ENCODE measurements at places on chromosomes 7 and 10.

- no peak for DNase-seq
Measured at GRCh38 chr10:132459301-132460003, 62.5 kb downstream of the PWWP2B start.

DNA sequence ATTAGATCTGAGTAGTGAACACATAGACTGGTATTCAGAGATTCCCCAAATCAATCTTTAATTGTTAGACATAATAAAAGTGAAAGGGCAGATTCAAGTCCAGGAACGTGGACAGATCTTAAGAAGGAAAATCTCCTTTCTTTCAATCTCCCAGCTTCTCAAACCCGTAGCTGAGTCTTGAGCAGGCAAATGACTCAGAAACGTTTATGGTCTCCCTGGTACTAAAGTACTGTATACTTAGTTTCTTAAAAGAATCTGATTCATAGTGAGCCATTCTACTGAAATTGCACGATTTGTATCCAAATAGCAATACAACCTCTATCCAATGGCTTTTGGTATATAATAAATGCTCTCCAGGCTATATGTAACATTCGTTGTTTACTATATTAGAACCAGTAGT, 140.4 kb upstream of the RHEB start:
- DNase-seq = no peak

GRCh38 chr7:42342381-42342780, 105.4 kb upstream of the GLI3 start:
- DNase-seq = no peak

DNA sequence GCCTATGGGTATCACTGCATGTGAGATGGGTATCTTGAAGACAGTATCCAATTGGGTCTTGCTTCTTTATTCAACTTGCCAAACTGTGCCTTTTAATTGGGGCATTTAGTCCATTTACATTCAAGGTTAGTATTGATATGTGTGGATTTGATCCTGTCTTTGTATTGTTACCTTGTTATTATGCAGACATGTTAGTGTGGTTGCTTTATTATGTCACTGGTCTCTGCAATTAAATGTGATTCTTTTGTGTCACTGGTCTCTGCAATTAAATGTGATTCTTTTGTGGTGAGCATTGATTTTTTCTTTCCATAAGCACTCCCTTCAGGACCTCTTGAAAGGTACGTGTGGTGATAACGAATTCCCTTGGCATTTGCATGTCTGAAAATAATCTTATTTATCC, 357.8 kb upstream of the STEAP1 start:
- DNase-seq = no peak

GRCh38 chr7:142150356-142150755, 38.8 kb downstream of the MGAM2 start:
- no peak for DNase-seq

DNA sequence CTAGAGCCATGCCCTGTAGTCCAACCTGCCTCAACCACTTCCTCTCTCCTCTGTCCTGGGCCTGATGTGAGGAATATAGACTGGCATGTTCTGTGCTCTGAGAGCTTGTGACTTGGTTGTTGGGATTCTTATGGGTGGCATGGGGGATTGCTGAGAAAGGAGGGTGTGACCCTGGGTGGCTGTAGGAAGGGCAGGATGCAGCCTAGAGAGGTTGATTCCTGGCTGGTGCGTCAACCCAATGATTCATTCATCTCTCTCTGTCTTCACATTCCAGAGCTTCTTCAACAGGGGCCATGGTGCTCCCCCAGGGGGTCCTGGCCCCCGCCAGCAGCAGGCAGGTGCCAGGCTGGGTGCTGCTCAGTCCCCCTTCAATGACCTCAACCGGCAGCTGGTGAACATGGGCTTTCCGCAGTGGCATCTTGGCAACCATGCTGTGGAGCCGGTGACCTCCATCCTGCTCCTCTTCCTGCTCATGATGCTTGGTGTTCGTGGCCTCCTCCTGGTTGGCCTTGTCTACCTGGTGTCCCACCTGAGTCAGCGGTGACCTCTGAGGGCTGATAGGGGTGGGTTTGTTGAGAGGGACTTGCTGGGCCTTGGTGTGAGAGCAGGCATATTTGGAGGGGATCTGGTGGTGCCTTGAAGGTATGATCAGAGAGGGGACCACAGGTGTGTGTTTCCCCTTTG, 2.6 kb downstream of the FAM241B start:
- no peak for DNase-seq

- no peak for DNase-seq
Measured at GRCh38 chr10:123958241-123958640, 66.6 kb upstream of the CPXM2 start.

DNA sequence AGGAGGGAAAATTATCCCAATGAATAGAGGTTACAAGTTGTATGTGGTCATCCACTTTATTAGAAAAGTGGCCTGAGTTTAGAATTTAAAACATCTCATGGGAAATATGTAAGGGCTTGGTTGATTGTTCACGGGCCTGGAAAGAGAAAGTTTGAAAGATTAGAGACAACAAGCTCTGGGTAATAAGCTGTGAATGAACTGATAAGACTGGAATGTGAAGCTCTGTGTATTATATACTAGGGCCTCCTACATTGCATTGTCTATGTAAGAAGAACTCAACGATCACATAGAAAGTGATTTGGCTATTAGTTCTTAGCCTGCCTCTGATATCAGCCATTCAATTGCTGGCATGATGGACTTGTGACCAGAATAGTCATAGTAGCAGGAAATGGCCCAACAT, 199.2 kb upstream of the MAGI2 start:
- DNase-seq = no peak

DNA sequence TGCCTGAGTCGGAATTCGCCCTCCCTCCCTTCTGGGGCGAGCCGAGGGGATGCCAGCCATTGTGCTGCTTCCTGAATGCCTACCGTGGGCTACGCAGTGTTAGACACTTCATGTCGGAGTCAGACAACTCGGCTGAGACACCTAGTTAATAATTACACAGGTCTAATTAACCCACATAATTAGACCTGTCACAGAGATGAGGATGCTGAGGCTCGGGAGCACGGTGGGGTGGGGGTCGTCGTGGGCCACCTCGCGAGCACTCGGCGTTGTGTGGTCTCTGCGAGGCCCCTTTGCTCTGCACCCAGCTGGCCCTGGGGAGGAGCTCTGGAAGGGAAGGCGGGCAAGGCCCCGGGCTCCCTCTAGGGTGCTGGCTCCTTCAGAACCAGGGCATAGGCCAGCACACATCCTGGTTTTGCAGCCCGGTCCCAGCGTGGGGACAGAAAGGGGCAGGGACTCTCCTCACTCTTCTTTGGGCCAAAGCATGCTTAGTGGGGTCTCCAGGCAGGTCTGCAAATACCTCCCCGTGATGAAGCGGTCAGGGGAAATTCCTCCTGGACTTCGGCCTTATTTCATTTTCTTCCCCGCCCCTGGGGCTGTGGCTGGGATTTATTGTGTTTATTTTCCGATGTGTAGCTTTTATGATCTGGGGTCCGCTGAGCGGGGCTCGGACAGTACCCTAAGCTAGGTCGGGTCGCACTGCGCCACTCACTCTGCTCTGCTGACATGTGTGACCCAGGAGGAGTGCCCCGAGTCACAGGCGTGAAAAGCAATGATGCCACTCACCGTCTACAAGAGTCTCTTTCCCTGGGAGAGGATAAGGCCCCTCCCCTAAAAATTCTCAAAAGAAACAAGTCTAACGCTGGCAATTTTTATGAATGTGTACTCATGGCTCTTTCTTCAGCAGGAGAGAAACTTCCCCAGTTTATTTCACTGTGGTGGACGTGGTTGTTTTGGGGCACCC, 4.9 kb upstream of the FOXL3 start:
- DNase-seq = no peak

GRCh38 chr10:101829561-101830315, 11.5 kb upstream of the OGA start:
- no peak for DNase-seq

- DNase-seq = no peak
Measured at GRCh38 chr7:98994046-98994944, 116.0 kb downstream of the TRRAP start.

- no peak for DNase-seq
Measured at GRCh38 chr10:68792115-68792514, 35.2 kb upstream of the STOX1 start.

DNA sequence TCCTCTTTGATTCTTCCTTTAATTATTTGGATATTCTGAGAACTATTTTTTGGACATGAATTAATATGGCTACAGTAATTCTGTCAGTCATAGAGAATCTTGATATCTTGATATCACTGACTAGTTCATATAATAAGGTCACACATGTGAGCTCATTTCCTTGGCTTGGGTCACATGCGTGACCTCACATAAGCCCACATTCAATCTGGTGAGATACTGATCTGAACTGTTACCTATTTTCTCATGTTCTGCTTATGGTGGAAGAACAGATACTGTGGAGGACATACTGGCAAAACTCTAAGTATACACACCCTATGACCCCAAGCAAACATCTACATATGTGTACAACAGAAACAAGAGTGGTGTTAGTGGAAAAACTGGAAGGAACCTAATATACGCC, 44.1 kb downstream of the CUL2 start:
- DNase-seq = no peak

DNA sequence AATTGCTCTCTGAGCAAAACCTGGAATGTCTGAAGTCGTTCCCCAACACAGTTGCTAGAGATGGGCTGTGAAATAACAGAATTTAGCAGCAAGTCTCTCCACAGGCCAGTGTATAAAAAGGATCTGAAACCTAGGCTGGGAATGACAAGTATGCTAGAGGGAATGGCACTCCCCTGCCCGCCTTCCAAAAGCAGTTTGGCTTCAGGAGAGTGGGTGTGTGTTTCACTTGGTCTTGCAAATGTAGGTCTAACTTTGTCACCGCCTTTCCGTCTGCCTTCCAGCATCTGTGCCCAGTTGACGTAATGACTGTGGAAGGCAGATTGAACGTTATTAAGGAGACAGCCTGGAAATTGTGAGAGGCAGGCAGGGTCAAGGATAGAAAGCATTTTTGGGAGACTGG, 18.0 kb upstream of the MTURN start:
- DNase-seq = no peak

GRCh38 chr10:95319239-95319638, 28.4 kb upstream of the PDLIM1 start:
- DNase-seq = no peak

- DNase-seq = no peak
Measured at GRCh38 chr10:27245836-27246235, 5.2 kb upstream of the ACBD5 start.

- DNase-seq = no peak
Measured at GRCh38 chr10:13347043-13347499, 1.0 kb downstream of the SEPHS1 start.

- DNase-seq = no peak
Measured at GRCh38 chr7:151139071-151139790, 28.3 kb downstream of the GBX1 start.

DNA sequence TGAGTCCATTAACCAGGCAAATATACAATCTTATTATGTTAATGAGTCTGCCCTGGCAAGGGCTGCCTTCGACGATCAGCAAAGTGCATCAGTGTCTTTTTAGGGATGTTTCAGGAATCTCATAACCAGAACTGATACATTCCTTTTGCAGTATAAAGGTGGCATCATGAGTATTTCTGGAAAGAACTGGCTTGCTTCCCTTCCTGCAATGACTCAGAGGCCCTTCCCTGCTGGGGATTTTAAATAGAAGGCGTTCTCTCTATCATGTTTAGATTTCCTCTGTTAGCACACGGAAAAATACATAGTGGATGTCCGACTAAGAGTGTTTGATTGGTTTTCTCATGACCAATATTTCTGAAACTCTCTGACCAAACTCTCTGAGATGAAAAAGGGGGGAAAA, 1.8 kb downstream of the NPS start:
- DNase-seq = no peak

GRCh38 chr7:6416516-6417145, 31.1 kb downstream of the DAGLB start:
- no peak for DNase-seq

- DNase-seq = no peak
Measured at GRCh38 chr7:80640846-80641245, 2.4 kb downstream of the CD36 start.

GRCh38 chr7:94239661-94240234, 154.9 kb upstream of the COL1A2 start:
- no peak for DNase-seq

DNA sequence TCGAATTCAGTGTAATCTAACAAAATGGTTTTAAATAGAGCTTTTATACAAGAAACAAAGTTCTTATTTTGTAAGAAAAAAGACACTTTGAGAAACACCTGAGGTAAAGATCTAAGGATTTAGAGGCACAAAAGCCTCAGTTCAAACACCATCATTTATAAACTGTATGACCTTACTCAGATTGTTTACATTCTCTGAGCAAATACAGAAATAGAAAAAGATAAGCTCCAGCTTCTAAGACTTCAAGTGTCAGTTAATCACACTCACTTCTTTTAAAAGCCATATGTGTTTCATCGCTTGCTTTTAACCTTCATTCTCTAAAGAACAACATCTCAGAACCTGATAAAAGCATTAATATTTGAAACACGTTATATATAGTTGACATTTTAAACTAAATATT, 27.9 kb downstream of the CADPS2 start:
- DNase-seq = no peak

Measured in CMK (cell line).